ENCODE measurements at places on chromosomes 11 and 22.

DNA sequence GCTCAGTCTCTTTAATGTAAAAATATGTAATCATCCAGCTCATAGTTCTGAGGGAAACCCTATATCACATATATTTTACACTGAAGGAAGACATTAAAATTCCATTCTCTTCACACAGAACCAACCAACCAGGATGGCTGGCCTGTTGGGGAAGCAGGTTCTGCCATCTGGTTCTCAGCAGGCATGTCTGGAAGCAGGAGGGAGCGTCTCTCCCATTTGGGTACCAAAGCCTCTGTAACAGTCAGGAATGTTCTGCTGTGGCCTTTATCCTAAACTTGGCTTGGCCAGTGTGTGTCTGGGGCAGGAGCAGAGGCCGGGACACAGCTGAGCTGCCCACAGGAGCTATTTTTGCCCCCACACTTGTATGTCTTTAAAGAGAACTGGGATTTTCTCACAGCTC lies 29.2 kb downstream of the SGSM3 start:
- DNase-seq: no peak

- DNase-seq: no peak
These were observed 48.2 kb upstream of the PARVA start for GRCh38 chr11:12329169-12329568.

DNA sequence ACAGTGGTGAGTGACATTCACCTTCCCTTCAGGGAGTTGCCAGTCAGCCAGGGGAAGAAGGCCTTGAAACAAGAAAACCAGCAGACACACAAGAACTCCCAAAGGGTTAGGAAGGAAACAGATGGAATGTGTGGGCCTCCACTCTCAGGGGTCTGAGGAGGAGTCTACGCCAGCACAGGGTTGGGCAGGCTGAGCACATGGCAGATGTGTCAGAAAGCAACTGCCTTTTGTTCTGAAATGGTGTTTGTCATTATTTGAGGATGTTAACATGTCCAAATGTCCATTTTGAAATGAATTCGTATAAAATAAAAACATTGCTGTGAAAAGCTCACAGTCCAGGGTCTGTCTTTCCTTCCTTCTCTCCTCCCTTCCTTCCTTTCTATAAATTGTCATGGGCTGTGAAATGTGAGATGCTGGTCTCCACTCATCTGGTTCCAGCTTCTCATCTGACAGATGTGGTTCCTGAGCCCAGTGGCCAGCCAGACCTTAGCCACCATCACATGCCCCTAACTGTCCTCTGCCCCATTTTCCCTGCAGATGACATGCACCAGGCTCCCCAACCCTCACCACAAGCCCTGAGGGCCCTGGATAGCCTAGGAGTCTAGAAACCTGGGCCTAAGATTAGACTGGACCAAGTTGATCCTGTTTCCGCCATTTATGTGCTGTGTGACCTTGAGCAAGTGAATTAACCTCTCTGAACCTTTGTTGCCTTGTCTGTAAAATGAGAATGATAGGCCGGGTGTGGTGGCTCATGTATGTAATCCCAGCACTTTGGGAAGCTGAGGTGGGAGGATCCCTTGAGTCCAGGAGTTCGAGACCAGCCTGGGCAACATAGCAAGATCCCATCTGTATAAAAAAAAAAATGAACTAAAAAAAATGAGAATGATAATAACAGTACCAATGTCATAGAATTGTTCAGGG lies 56.2 kb upstream of the CRYBB3 start:
- no peak for DNase-seq

- peak; percentile 97 for DNase-seq
These were observed 15.8 kb downstream of the DGKZ start for GRCh38 chr11:46363031-46363407.

DNA sequence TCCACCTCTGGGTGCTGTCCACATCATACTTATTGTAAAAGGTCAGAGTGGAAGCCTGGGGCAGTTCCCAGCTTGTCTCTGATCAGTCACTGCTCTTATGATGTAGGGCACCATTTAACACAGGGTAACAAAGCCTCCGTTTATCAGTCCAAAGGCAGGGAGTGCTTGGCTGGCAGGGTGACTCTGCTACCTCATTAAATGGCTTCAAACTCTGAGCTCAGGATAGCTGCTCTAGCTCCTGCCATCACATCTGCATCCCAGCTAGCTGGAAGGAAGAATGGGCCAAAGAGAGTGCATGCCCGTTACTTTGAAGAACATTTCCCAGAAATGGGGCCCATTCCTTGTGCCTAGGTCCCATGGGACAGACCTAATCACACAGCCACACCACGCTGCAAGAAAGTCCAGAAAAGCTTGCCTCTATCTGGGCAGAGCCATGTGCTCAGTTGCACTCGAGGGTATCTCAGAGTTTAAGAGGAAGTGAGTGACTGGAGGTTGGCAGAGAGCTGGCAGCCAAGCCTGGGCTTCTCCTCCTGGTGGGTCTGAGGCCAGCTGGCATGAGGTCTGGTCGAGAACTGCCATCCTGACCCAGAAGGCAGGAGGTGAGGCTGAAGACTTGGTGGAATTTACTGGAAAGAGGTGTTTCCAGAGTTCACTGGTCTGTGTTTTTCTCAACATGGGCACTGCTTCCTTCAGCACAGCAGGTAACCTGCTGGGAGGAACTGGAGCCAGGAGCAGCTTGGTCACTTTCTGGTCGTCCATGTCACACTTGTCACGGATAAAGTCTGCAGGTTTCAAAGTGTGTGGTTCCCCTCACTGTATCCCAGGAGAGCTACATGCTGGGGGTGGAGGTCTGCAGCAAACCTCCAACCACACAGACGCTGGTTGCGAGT lies 935.7 kb downstream of the BRD1 start:
- DNase-seq: no peak

All from suppressor macrophage (primary cell).